Bronchial epithelial cell (primary cell): ENCODE measurements at places on chromosomes 4 and X. TPM values are rescaled to one million over a fixed set of nuclear protein-coding genes. Genes with fewer than 3 reads are reported as not detected.

Gene SMC1A
- total RNA-seq = 9.0 and 15.0 TPM in 2 replicates

Gene SPACA5
- total RNA-seq = not detected in 2 replicates

Gene ADH1C
- total RNA-seq = 0.26 TPM in 1 of 2 replicates, not detected in the other

Gene SOD3
- 0.13 TPM in 1 of 2 replicates, not detected in the other for total RNA-seq

Gene TMEM47
- 10.0 and 12.4 TPM in 2 replicates for total RNA-seq

Gene ARMCX4
- total RNA-seq = 0.79 and 1.8 TPM in 2 replicates

Gene DMP1
- total RNA-seq = not detected in 2 replicates

Gene C4orf50
- not detected in 2 replicates for total RNA-seq

Gene CLCN4
- 1.3 and 2.4 TPM in 2 replicates for total RNA-seq

Gene PGRMC1
- 89.6 and 96.1 TPM in 2 replicates for total RNA-seq

Gene SPIN2B
- total RNA-seq = 0.79 and 5.2 TPM in 2 replicates

Gene MND1
- total RNA-seq = 1.0 and 1.3 TPM in 2 replicates

Gene PCSK1N
- 0.26 and 0.51 TPM in 2 replicates for total RNA-seq

Gene PFKFB1
- 0.13 and 0.26 TPM in 2 replicates for total RNA-seq

Gene PLAC8
- 0.79 and 4.4 TPM in 2 replicates for total RNA-seq

Gene MAP9
- total RNA-seq = 3.6 and 4.2 TPM in 2 replicates

Gene AREG
- 197 and 272 TPM in 2 replicates for total RNA-seq

Gene TBX22
- total RNA-seq = not detected in 2 replicates

Gene CHRDL1
- total RNA-seq = not detected in 2 replicates

Gene CNKSR2
- 0.53 TPM in 1 of 2 replicates, not detected in the other for total RNA-seq

Gene FOXR2
- not detected in 2 replicates for total RNA-seq

Gene CACNA1F
- total RNA-seq = under 0.01 TPM in 2 replicates

Gene RTL3
- not detected in 2 replicates for total RNA-seq

Gene MAGED2
- total RNA-seq = 52.1 and 61.7 TPM in 2 replicates

Gene RADX
- total RNA-seq = 1.7 and 2.4 TPM in 2 replicates

Gene COX7B2
- not detected in 2 replicates for total RNA-seq

Gene ETDB
- total RNA-seq = not detected in 2 replicates

Gene GYG2
- total RNA-seq = under 0.01 and 0.26 TPM in 2 replicates

Gene IKBKG
- 8.4 and 10.3 TPM in 2 replicates for total RNA-seq

Gene GABRE
- 29.2 and 32.1 TPM in 2 replicates for total RNA-seq

Gene BEND4
- total RNA-seq = not detected in 2 replicates

Gene RBMXL3
- total RNA-seq = not detected in 2 replicates

Gene SGMS2
- 95.0 and 103 TPM in 2 replicates for total RNA-seq

Gene P2RY10
- total RNA-seq = not detected in 2 replicates

Gene RBBP7
- 77.4 and 112 TPM in 2 replicates for total RNA-seq

Gene NALF2
- 0.79 and 2.8 TPM in 2 replicates for total RNA-seq

Gene MAGEA1
- total RNA-seq = not detected in 2 replicates

Gene TMSB15C
- total RNA-seq = 0.79 and 1.8 TPM in 2 replicates

Gene SORBS2
- 1.1 and 1.9 TPM in 2 replicates for total RNA-seq

Gene SPANXD
- not detected in 2 replicates for total RNA-seq

Gene TLR6
- 0.26 and 0.38 TPM in 2 replicates for total RNA-seq

Gene SYNPO2
- total RNA-seq = 0.13 and 0.26 TPM in 2 replicates

Gene IL21
- total RNA-seq = not detected in 2 replicates
